ENCODE measurements at places on chromosomes 4 and X. TPM values are rescaled to one million over a fixed set of nuclear protein-coding genes. Genes with fewer than 3 reads are reported as not detected.

The SLIT2 gene
- 2.5 TPM for total RNA-seq

The LIMCH1 gene
- 15.5 TPM for total RNA-seq

The CENPI gene
- total RNA-seq: 27.9 TPM

The FGD1 gene
- 10.2 TPM for total RNA-seq

The NOX1 gene
- not detected for total RNA-seq

The POU3F4 gene
- total RNA-seq: not detected

The UBA6 gene
- total RNA-seq: 100 TPM

The BRS3 gene
- not detected for total RNA-seq

The USP17L29 gene
- not detected for total RNA-seq

The TREX2 gene
- not detected for total RNA-seq

The NDP gene
- not detected for total RNA-seq

The DIPK2B gene
- not detected for total RNA-seq

The ATP1B4 gene
- not detected for total RNA-seq

The PLAC8 gene
- 8.4 TPM for total RNA-seq

The SYTL4 gene
- 8.0 TPM for total RNA-seq

The CDKL2 gene
- total RNA-seq: 3.6 TPM

The SRPX2 gene
- total RNA-seq: 29.5 TPM

The CSAG1 gene
- total RNA-seq: not detected

The AGTR2 gene
- not detected for total RNA-seq

The KIF4A gene
- 26.8 TPM for total RNA-seq

The RTL9 gene
- total RNA-seq: not detected

The PNCK gene
- not detected for total RNA-seq

The SGMS2 gene
- total RNA-seq: 77.2 TPM

The STATH gene
- total RNA-seq: not detected

The DCHS2 gene
- total RNA-seq: 0.12 TPM

The NSUN7 gene
- 4.6 TPM for total RNA-seq

The BEX1 gene
- 9.1 TPM for total RNA-seq
